ENCODE measurements at places on chromosomes 3 and 15.

GRCh38 chr3:182330646-182331045 is 462.7 kb upstream of the ATP11B start:
- DNase-seq = no peak

DNA sequence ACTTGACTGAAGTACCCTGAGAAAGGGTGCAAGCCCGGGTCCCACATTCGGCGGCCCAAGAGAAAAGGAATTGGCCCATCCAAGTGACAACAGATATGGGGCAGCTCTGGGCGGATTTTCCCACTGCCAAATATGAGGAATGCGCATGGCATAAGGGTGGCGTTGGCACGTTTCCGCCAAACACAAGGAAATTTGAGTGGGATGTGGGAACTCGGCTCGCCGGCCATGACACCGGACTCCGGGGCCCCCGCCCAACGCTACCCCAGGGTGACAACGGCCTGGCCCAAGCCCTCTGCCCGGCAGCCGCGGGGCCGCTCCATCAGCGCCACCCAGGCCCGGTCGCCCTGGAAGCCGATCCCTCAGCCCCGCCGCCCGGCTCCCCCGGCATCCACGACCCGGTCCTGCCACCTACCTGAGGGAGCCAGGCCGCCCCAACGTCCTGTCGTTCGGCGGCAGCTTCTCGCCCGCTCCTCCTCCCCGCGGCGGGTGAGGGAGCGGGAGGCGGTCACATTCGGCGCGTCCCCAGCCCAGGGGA is 449 bp downstream of the RAF1 start:
- no peak for DNase-seq

DNA sequence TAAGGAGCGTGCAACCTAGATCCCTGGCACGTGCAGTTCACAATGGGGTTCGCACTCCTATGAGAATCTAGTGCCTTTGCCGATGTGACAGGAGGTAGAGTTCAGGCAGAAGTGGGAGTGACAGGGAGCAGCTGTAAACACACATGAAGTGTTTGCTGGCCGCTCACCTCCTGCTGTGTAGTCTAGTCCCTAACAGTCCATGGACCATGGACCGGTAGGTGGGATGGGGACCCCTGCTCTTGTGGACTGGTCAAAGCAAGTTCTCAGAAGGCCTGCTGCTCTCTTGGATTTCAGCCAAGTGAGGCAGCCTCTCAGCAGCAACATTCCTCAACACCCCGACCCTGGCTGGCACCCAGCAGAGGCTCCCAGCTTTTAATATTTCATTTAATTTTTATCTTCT is 58.2 kb upstream of the SNRPA1 start:
- DNase-seq = no peak

DNA sequence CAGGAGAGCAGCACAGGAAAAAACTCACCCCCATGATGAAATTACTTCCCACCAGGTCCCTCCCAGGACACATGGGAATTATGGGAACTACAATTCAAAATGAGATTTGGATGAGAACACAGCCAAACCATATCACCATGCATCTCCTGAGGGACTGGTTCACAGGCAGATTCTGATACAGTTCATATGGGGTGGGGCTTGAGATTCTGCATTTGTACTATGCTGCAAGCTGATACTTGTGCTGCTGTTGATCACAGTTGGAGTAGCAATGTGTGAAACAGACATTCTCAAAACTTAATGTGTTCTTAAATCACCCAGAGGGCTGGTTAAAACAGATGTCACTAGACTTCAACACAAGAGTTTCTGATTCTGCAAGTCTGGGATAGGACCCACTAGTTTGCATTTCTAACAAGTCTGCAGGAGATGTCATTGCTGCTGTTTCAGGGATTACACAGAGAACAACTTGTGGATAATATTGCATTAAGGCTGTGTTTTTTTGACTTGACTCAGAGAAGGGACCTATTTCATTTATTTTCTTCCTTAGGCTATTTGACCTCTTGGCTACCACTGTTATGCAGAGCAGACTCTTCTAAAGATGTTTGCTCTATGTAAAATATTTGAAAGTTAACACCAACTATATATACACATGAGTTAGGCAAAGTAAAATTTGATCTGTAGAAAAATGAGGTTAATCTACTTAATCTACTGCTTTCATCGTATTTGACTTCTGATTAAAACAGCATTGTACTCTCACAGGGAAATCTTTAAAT is 194.2 kb upstream of the CNTN3 start:
- DNase-seq = no peak

All from GM13977 (cell line).